Glutamatergic neuron (in vitro differentiated cells): ENCODE measurements at places on chromosomes 16 and 17. TPM values are rescaled to one million over a fixed set of nuclear protein-coding genes. Genes with fewer than 3 reads are reported as not detected.

GRCh38 chr16:58393138-58393504 is 850 bp downstream of the GINS3 start:
- H3K27ac ChIP-seq = no peak overlapping the region
- peaks cover 7% of the 10 kb centered on the region for H3K27me3 ChIP-seq
- peaks cover 4% of the 10 kb centered on the region for H3K36me3 ChIP-seq
- H3K4me1 ChIP-seq = no peaks in the 10 kb centered on the region
- DNase-seq = no peak

GRCh38 chr16:82051656-82052055 is 16.6 kb downstream of the HSD17B2 start:
- no peaks in the 10 kb centered on the region for H3K36me3 ChIP-seq

Gene NGFR
- total RNA-seq = 131 TPM

Gene NTN3
- 5.4 TPM for total RNA-seq

GRCh38 chr16:56363181-56363716 is 62.1 kb downstream of the AMFR start:
- no peak overlapping the region for H3K4me3 ChIP-seq
- peaks cover 22% of the 10 kb centered on the region for H3K4me1 ChIP-seq
- H3K27ac ChIP-seq = no peak overlapping the region
- peaks cover 7% of the 10 kb centered on the region for H3K27me3 ChIP-seq
- H3K36me3 ChIP-seq = no peaks in the 10 kb centered on the region

Gene USH1G
- 0.12 TPM for total RNA-seq

- peak; percentile 84 for DNase-seq
- H3K36me3 ChIP-seq = peaks cover 5% of the 10 kb centered on the region
- no peak overlapping the region for H3K27ac ChIP-seq
- peak overlapping the region; percentile 61 for H3K4me3 ChIP-seq
These were observed 12.8 kb upstream of the GNG13 start for GRCh38 chr16:813204-813915.

Gene KRT222
- total RNA-seq = 1.3 TPM

GRCh38 chr17:32495359-32496231 is 8.8 kb downstream of the CDK5R1 start:
- no peak for DNase-seq
- H3K27ac ChIP-seq = no peak overlapping the region
- H3K4me3 ChIP-seq = no peak overlapping the region
- peaks cover 16% of the 10 kb centered on the region for H3K4me1 ChIP-seq

DNA sequence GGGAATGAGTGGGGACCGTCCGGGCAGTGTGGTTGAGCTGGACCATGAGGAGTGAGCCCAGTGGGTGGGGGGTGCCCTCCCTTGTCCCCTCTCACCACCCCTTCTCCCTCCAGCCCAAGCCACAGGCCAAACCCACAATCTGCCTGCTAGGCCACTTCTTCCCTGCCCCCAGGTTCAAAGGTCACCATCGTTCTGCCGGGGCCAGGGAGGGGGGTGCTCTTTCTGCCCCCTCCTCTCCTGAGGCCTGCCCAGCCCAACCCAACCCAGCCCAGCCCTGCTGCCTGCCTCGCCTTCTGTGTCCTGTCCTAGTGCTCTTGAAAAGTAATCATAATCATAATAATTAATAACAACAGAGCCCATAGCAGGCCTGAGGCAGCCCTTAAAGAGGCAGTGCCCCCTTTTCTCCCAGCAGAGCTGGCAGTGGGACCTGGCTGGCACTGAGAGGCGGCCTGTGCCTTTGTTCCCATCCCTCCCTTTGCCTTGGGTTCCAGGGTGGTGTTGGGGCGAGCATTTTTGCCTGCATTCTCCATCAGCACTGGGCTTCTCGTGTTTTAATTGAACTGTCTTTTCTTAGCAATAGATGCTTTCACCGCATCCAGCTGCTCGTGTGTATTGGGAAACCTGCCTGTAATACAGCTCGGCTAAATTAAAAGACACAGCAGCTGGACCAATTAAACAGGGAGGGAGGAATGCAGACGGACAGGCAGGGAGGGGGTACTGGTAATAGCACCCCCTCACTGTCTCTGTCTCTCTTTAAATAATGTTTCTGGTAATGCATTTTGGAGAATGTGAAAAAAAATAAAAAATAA is 46.8 kb downstream of the SREBF1 start:
- H3K4me3 ChIP-seq = peak overlapping the region; percentile 82
- peak overlapping the region; percentile 100 for H3K27ac ChIP-seq

Gene ZNF423
- total RNA-seq = 149 TPM
